ENCODE measurements at places on chromosomes 7 and 10.

DNA sequence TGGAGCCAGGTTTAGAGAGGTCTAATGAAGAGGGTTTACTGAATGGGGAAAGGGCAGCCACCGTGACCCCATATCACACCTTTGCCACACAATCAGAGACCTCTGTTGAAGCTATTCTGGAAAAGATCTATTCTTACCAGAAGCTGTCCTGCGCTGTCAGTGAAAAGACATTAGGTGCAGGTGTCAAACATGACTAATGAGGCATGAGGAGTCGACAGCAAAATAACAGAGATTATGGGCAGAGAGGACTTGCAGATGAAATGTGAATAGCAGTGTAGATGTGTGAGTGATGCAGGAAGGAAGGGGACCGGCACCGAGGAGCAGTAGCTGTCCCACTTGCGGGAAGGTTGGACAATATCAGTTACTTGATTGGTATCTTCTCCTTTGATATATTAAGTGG lies 627.7 kb upstream of the GALNT17 start:
- no peak for DNase-seq

DNA sequence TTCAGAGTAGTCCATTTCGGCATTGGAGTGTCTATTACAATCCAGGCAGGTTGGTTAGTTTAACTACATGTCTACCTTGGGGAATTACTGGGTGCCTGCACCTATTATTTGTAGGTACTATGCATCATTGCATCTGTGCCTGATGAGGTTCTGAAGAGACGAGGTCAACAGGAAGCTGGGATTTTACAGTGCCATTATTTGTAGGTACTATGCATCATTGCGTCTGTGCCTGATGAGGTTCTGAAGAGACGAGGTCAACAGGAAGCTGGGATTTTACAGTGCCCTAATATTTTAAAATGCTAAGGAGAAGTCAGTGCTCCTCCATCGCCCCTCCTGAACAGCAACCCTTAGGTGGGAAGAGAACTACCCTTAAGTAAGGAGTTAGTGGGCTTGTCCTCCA lies 41.7 kb downstream of the NPY start:
- no peak for DNase-seq

GRCh38 chr7:157005456-157006204 lies 4.8 kb downstream of the MNX1 start:
- no peak for DNase-seq

DNA sequence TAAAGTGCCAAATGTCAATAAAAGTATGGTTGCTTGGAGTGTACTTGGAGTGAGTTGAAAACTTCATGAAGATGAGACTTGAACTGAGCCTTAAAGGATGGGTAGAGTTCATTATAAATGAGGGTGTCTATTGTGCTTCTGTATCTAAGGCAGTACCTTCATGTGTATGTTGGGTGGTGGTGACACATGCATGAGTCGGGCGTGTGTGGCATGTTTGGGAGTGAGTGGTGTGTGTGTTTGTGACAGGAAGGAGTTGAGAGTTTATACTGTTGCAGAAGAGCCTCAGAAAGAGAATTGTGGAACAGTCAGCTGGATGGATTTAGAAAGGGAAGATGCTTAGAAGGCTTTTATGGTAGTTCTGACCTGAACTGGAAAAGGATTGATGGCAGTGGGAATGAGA lies 6.0 kb upstream of the ZRANB1 start:
- no peak for DNase-seq

- DNase-seq, result no peak
Observed at GRCh38 chr7:122676466-122676865, 22.5 kb downstream of the RNF133 start.

GRCh38 chr7:67788669-67789068 lies 792.0 kb downstream of the TYW1 start:
- DNase-seq, result no peak

DNA sequence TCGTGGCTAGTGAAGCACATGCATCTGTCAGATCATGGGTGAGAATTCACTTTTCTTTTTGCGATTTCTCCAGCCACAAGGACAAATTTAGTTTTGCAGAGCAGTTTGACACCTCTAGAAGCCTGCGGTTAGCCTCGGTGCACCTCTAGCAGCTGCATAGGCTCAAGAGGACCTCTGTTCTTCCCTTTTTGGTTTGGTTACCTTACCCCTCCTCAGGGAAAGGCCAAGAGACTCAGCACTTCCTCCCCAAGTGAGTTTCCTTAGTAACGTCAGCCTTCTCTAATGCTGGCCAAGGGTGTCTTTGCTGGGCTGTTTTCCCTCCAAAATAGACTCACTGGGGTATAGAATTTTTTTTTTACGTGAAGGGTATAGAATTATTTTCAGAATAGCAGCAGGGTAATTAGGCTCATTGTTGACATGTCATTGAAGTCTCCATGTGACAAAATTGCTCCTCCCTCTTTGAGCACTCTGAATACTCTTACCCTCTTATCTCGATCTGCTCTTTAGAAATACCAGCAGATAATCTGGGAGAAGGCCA lies 97.8 kb downstream of the AUTS2 start:
- DNase-seq, result no peak

- DNase-seq, result no peak
Observed at GRCh38 chr7:116097365-116098009, 66.9 kb upstream of the TFEC start.

DNA sequence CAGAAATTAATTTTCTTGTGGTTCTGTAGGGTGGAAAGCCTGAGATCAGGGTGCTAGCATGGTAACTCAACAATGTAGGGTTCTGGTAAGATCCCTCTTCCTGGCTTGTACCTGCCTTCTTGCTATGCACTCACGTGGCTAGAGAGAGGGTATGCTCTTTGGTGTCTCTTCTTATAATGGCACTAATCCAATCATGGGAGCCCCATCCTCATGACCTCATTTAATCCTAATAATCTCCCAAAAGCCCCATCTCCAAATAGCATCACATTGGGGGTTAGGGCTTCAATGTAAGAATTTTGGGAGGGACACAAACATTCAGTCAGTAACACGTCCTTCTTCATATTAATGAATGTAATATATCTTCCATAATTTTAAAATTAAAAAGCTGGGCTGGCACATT lies 39.6 kb upstream of the FAM133B start:
- no peak for DNase-seq

DNA sequence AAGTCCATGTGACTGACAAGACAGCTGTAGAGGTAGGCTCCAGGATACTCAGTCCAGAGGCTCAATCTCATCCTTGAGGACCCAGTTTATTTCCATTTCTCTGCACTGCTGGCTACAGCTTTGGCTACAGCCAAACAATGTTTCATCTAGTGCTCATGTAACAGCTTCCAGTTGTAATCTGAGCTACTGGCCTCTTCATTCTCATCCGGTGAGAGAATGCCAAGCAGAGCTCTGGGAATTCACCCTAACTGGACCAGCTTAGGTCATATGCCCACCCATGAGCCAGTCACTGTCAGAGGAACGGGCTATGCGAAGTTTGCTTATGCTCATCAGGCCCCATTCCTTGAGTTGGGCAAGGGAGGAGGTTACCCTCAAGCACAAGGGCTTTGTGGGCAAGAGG lies 192.9 kb downstream of the EVX1 start:
- DNase-seq, result no peak

- DNase-seq, result no peak
Observed at GRCh38 chr7:98418636-98419315, 17.9 kb upstream of the BAIAP2L1 start.

DNA sequence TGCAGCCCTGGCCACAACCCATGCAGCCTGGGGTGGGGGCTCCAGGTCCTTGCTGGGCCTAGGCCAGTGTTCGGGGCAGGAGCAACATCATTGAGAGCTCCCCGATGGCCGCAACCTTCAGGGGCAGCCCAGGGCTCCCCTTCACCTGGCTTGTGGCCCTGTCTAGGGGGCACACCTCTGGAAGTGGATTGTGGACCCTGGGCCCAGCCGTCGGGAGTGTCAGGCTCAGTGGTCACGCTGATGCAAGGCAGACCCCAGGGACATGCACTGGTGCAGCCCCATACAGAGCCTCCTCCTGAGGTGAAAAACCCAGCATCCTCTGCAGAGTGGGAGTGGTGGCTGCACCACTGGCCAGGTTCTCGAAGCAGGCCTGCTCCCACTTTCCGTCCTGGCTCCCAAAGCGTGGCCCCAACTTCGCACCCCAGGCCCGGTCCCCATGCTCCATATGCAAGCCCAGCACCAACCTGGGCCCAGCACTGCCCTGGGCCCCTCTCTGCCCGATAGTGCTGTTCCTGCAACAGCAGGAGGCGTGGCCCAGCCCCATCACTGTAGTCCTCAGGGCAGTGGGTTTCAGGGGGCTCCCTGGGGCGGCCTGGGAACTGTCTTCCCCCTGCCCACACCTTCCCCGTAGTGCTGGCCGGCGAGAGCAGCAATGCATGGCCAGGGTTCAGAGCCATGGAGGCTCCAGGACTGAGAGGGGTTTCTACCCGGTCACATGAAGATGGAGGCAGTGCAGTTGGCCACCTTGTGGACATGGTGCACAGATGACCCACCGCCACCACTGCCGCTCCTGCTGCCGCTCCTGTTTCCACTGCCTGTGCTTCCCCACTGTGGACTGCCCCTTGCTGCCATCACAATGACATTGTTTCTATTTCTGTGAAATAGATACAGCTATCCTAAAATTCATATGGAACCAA lies 303.9 kb upstream of the NRG3 start:
- DNase-seq, result no peak

Data from activated CD8-positive, alpha-beta memory T cell treated with anti-CD3 and anti-CD28 coated beads for 1 hour (primary cell).